Peyer's patch (tissue), 4 donors: ENCODE measurements at places on chromosomes 7 and 10. TPM values are rescaled to one million over a fixed set of nuclear protein-coding genes. Genes with fewer than 3 reads are reported as not detected.

The MUC12 gene
- total RNA-seq: 31.8 TPM

The PSD gene
- total RNA-seq: 1.6 TPM

The NPFFR1 gene
- not detected for total RNA-seq

The FOXL3 gene
- not detected for total RNA-seq
